ENCODE measurements at places on chromosomes 13 and 19. TPM values are rescaled to one million over a fixed set of nuclear protein-coding genes. Genes with fewer than 3 reads are reported as not detected.

The BICRA gene
- total RNA-seq, result 31.9 TPM

DNA sequence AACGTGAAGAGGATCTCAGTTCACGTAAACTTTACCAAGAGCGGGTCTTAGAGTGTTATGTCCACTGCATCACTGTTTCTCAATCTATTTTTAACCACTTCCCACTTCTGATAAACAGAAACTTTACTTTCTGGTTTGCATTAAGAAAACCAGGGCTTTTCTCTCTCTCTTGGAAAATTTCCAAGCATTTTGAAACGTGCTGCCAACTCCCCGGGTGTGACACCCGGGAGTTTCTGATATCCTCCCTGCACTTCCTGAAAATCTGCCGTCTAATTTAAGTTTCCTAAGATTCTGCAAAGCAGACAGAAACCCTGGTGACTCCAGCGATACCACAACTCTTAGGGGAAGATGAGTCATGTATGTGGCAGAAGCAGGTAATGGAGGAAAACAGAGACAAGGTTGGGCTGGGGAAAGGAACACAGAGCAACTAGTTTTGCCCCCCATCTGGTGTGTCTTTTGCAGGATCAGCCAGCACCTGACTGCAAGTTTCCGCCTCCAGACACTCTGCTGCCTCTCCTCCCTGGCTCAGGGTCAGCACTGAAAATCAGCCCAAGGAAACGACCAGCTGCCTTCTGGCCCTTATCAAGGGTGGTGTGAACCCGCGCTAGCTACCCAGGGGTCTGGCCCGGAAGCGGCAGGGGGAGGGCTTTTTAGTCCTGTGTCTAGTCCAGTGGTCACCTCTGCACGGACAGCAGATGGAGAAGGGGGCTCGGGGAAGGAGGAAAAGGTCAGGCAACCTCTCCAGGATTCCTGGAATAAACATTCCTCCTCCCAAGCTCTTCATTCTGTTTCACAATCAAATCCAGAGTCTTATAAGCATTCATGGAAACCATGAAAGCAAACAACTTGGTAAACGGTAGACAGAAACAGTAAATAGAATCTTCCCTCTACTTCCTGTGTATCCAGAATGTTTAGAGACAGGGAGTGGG lies 11.3 kb upstream of the FFAR2 start:
- DNase-seq, result no peak

GRCh38 chr13:21882766-21883165 lies 211.9 kb downstream of the FGF9 start:
- DNase-seq, result no peak

The SIGLEC14 gene
- not detected for total RNA-seq

The INAFM1 gene
- total RNA-seq, result 11.8 TPM

DNA sequence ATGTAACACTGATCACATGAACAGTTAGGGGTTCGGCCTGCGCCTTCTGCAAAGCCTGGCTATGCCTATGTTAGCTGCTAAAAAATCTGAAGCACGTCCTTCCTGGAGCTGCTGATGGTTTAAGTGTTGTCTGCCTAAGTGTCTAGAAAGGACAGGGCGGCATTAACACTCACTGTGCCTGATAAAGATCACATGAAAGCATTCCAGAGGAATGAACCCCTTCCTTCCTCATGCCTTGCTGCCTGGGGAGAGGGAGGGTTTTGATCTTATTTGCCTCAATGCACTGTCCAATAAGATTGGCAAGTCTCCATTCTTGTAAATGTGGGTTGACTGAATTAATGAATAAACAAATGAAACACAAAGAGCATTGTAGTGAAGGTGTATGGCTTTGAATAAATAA lies 5.2 kb downstream of the DOCK9 start:
- no peak for DNase-seq

The FSD1 gene
- total RNA-seq, result 22.2 TPM

DNA sequence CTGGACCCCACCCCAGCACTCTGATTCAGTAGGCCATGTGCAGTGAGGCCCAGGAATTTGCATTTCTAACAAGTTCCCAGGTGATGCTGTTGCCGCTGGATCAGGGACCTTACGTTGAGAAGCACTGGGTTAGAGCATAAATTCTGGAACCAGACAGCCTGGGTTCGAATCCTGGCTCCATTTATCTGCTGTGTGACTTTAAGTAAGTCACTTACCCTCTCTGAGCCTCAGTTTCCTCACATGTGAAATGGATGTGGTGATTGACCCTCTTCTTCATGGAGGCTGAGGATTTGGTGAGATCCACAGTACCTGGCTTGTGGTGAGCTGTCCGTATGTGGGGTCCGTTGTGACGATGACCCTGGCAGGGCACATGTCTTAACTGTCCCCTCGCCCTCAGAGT lies 15.9 kb downstream of the HIPK4 start:
- DNase-seq, result no peak

DNA sequence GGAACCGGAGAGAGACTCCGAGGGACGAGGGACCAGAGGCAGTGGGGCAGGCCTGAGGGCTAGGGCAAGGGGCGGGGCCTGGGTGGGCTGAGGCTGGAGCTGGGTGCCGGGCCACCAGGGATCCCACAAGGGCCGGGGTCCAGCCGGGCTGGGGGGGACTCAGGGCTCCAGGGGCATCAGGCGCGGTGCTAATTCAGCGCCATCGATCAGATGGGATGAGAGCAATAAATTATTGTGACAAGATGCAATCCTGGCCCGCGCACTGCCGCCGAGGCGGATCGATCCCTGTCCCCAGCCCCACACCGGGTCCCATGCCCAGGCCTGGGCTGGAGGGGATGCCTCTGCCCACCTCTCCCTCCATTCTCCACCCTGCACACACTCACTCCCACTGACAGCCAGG lies 5.7 kb downstream of the ERFL start:
- no peak for DNase-seq

The SHFL gene
- 3.0 TPM for total RNA-seq

DNA sequence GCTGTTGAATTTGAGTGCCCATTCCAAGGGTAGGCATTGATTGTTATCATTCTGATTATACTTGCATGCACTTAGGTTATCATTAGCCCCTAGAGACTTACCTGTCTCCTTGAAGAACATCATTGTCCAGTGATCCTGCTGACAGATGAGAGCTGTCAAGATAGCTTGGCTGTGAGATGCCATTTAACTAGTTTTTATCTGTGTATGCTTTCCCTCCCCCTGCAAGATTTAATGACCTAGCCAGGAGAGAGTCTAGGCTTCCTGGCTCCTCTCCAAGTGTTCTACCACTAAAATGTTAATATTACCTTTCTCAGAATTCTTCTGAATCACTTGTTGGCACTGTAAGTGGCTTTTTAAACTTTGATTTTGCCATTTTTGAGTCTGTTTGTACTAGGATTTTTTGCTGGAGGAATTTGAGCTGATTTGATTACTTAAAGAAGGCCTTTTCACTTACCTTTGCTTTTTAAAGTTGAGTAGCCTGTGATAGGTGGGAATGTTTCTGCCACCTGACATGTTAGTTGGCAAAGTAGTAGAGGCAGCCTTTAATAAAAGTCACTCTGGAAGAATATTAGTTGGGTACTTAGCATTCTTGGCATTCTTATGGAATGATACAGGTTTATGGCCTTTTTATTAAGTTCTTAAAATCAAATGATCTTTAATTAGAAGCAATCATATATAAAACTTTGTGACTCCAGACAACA lies 41.1 kb downstream of the ARHGAP35 start:
- no peak for DNase-seq

DNA sequence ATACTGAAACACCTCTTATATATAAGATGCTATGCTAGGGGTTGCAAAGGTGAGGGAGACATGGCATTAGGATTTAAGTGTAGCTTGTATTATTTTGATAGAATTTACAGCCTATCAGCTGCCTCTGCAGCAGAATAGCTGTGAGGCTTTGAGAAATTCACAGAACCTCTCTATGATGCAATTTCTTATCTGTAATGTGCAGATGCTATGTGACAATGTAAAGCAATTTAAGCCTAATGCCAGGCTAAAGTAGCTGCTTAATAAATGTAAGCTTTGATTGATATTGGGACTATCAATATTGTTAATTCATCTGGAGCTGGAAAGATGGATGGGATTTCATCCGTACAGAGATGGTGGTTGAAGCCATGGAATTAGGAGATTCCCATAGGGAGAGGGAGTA lies 1.6 kb downstream of the ADGRE3 start:
- no peak for DNase-seq

The SAFB gene
- total RNA-seq, result 151 TPM

DNA sequence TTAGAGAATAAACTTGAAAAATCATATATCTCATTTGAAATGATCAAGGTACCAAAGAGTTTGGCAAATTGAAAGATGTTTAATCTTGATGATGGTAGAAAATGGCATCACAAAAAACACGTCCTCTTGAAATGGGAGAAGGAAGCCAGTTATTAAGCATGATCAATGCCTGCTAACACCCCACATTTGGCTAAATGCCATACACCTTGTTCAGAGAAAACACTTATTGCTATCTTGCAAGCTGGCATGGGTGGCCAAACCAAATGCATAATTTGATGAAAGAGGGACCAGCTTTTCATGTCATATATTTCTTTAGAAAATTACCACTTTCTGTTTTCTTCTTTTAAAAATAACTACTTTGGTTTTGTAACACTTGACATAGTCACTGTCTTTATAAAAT lies 141.3 kb downstream of the ZAR1L start:
- no peak for DNase-seq

GRCh38 chr19:9768175-9769112 lies at the start of gene ZNF846:
Gene ZNF846, minus strand, starts transcription at chr19:9768738. Its CDS starts 3,788 bp downstream, at chr19:9764950.
- peak; percentile 89 for DNase-seq

GRCh38 chr13:60482012-60482411 lies 85.0 kb downstream of the TDRD3 start:
- no peak for DNase-seq

- peak; percentile 64 for DNase-seq
These were observed 25.2 kb upstream of the ZNF845 start for GRCh38 chr19:53308339-53308811.

The NLRP11 gene
- not detected for total RNA-seq

DNA sequence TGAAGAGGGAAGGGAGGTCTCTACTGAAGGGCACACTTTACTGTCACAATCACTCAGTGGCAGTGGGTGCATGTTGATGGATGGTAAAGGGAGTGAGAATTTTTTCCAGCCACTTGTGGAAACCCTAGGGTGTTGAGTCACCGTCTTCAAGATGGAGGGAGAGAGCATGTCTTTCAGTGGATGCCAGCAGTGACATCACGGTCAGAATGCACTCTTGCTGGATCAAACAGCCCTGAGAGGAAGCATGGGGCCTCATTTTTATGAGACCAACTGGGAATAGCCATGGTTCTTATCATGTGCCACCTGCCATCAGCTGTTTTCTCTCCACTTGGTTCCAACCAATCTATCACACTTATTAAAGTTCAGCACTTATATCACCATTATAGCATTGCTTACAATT lies 182.5 kb downstream of the KCNRG start:
- DNase-seq, result no peak

- DNase-seq, result no peak
These were observed 394.3 kb downstream of the PCDH17 start for GRCh38 chr13:58025821-58026220.

The DPF1 gene
- total RNA-seq, result 4.9 TPM

DNA sequence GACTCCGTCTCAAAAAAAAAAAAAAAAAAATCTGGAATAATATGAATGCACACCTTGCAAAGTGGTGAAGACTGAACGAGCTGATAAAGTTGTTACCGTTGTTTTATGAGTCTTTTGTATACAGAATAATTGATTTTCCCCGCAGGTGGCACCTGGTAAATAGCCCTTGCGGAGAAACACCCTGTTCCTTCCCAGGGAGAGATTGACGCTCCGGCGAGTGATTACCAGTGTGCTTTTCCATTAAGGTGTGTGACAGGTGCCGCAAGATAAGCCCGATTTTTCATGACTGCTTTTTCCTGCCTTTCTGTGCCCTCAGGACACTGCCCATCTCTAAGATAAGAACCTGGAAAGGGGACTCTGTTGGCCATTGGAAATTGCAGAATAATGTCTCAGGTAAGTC lies 943 bp downstream of the ZNF302 start:
- no peak for DNase-seq

DNA sequence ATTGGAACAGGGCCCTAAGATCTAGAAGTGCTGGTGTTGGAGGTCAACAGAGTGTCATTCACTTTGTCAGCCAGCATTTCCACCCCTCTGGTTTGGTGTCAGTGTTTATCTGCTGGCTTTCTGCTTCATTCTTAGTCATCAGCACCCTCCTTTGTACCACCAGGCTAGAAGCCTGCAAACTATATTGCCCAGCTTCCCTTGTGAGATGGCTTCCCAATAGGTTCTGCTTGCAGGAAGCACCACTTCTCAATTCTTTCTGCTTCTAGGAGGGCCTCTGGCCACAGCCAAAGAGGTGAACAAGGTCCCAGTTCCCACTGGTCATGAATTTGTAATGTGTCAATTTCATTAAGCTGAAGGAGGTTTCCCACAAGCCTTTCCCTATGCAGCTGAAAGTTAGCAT lies 36.4 kb upstream of the CALM3 start:
- DNase-seq, result no peak
